ENCODE measurements at places on chromosomes 7 and 10.

GRCh38 chr10:3236644-3237404, 64.2 kb upstream of the PITRM1 start:
- no peak for DNase-seq

- no peak for DNase-seq
These were observed 49.1 kb upstream of the C1QL3 start for GRCh38 chr10:16570731-16571130.

DNA sequence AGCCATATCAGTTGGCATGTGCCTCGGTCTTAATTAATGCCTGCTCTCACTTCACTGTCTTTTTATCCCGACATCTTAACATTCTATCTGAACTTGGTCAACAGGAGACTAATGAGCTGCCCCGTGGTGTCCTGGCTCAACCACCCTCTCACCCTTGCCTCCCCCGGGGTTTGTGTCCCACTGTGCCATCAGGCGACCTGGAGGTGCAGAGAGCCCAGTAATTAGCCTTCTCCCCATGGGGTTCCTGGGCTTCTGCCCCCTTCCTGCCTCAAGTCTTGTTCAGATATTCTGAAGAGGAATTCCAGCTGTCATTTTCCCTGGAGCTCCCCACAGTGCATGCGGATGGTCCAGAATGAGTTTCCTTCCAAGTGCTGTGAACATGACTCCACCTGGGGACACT, 10.1 kb upstream of the JAKMIP3 start:
- no peak for DNase-seq

GRCh38 chr7:30844916-30845315, 66.7 kb upstream of the AQP1 start:
- DNase-seq: no peak

DNA sequence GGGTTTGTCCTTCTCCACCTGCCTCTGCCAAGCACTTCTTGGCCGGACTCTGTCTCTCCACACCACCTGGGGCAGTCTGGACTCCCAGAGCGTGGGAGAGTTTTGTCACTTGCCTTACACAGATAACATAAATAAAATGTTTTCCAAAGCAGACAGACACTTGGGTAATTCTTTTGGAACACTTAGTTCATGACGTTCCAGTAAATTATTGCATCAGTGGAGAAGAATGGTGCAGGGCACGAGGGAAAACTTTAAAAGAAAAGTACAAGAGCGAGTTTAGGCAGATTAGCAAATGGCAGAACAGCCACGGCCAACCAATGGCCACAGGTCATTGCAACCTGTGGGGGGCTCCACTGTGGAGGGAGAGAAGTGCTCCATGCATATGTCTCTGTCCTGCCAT, 170.6 kb upstream of the GRB10 start:
- DNase-seq: no peak

- DNase-seq: no peak
These were observed 21.1 kb upstream of the HSPA12A start for GRCh38 chr10:116763440-116763839.

Measured in stimulated activated CD8-positive, alpha-beta memory T cell treated with anti-CD3 and anti-CD28 coated beads, Interleukin-12 subunit alpha, Interleukin-12 subunit beta, amount 100 ng/mL, for 1 hour (primary cell).